ENCODE measurements at places on chromosomes 3 and 15.

GRCh38 chr15:52246686-52247431, 48.7 kb downstream of the MYO5C start:
- no peak for DNase-seq

DNA sequence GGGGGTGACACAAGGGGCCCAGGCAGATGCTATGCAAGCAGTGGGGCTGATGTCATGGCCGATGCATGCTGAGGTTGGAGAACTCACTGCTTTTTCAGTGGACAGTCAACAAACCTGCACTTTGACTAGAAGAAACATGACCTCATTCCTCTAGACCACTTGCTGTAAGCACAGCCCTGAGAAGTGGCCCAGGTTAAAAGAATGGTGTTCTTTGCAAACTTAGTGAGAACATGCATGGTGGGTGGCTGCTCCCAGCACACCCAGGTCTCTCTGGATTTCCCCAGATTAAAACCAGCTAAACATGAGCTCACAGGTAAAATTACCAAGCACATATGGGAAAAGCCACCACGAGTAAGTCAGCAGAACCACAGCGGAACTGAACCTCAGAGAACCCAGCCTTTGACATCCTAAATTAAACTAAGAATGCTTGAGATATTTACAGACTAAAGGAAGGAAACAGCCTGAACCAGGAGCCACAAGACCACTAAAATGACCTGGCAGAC, 15.5 kb downstream of the DLEC1 start:
- no peak for DNase-seq

DNA sequence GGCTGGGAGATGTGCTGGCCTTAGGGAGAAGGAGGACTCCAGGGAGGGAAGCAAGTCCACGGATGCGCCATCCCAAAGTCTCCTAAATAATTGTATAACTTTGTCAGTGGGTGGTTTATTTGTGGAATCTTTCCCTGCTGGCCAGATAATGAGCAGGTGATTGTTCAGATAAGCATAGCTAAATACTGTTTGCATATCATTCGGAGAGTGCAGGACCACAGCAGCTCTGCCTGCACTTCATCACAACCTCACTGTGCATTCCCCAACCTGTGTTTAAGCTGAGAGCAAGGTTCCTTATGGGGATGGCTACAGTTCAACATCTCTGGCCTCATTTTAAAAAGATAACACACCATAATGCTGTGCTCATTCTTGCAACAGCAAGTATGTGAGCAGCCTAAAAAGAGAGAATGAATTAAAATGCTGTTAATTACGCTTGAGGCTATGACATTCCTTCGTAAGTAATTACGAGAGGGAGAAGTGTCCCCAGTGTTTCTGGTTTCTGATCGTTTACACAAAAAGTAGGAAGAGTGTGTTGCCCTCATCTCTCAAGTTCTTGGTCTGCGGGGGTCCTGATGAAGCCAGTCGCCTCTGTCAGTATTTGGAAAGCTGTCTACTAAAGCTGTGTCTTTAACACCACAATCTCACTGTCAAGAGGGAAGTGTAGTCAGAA, 272.0 kb upstream of the RORA start:
- DNase-seq = no peak

DNA sequence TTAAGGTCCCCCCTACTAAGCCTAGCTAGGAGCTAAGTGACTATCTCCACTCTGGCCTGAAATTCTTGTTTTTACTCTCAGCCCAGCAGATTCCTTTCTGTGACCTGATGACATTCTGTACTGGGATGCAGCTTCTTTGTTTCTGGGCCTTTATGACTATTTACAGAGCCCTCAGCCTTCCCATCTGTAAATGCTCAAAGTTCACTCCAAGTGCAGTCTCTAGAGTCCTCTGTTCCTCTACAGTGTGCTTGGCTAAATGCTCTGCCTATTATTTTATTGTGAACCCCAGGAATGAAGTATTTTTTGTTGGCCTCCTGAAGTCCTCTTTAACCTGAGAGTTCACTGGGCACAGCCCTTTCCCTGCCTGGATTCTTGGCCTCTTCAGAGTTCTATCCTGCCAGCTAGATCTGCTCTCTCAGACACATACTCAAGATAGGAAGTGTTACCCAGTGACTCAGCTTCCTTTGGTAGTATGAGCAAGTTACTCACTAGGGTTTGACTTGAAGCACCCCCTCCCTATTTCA, 278.1 kb upstream of the P2RY1 start:
- no peak for DNase-seq

DNA sequence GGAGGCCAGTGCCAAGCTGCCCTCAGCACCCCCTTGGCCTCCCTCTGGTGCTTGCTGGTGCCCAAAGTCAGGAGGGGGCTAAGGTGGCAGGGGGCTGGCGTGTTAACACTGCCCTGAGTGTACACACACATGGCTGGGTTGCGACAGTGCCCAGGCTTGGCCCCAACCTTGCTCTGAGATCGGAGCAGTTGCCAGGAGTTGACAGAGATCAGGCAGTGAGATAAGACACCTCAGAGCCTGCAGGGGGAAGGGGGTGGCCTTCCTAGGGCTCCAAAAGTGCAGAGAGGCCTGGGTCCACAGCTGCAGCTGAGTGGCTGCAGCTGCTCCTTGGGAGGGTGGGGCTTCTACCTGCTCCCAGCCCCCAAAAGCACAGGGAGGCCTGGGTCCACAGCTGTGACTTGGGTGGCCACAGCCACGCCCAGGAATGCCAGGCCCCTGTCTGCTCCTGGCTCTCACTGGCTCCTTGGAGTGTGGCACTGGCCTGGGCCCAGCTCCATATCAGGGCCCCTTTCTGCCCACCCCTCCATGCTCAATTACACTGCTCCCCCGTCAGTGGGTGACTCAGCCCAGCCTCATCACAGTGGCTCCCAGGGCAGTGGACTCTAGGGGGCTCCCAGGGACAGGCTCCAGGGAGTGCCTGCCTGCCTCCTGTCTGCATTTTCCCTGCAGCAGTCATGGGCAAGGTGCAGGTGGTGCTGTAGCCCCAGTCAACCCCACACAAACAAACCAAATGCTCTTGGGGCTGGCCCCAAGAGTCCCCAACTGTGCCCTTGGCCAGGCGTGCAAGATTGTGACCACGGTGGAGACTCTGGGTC, 56.4 kb upstream of the C15orf39 start:
- DNase-seq = no peak

GRCh38 chr15:90959894-90960293, 5.2 kb downstream of the RCCD1 start:
- no peak for DNase-seq

DNA sequence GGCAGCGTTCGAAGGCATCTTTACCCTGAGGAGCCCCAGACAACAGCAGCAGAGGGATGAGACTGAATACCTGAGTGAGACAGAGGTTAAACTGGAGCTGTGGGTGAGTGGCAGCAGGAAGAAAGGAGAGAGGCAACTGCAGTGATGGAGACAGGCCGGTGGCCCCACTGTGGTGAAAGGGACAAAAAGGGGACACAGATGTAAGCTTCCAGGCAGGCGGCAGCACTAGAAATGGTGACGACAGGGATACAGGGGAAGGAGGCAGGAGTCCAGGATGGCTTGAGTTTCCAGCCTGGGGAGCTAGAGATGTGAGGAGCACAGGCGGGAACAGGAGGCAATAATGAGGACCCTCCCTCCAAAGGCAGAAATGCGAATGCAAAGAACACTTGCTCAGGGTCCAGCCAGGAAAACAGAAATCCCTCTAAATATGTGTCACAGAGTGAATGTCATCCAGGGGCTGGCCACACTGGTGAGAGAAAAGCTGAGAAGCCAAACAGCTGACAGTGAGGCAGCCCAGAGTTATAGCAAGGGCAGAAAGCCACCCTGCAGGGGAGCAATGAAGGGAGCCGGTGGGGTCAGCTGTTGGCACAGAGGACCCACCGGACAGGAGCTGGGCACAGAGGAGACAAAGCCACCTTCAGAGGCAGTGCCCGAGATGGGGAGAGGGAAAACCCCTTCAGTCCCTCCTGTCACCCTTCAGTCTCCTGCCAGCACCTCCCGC, 70.1 kb downstream of the TBC1D2B start:
- DNase-seq = no peak

DNA sequence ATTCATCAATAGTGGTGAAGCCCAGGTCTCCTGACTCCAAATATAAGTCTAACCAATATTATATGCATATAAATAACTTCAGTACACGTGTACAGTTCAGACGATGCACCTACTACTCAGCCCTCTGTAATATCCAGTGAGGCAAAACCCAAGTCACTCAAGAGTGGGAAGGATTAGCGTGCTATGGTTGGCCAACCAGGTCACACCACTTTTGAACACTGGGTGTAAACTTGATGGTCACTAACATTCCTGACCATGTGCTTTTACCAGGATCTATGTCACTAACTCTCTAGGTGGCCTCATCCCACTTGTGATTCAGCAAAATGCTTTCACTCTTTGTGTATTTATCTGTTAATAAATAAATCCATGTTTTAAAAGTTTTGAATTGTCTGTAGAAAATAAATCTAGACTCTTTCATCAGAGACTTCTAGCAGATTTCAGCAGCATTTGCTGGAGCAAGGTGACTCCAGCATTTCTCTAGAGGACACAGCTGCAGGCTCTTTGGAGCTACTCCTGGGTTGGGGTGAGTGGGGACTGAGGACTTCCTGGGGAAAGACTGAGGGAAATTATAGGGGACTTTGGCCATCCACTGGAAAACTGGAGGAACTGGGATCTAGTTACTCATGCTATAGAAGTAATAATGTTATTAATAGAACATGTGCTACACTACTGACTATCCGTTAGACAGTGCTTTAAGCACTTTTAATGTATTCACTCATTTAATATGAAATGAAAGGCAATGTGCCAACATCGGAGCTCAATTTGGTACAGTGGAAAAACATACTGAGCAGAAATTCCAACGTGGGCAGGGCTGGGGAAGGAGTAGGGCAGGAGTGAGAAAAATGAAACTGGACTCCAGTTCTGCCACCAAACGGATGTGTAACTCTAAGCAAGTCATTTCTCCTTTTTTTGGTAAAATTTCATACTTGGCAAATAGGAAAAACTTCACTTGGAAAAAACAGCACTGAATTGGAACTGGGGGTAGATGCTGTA, 97.9 kb downstream of the RORA start:
- DNase-seq = no peak

GRCh38 chr3:72814308-72814707, 33.9 kb downstream of the SHQ1 start:
- DNase-seq = no peak

GRCh38 chr15:38859574-38859973, 295.0 kb upstream of the RASGRP1 start:
- no peak for DNase-seq

GRCh38 chr3:335240-335639, 138.7 kb downstream of the CHL1 start:
- no peak for DNase-seq

DNA sequence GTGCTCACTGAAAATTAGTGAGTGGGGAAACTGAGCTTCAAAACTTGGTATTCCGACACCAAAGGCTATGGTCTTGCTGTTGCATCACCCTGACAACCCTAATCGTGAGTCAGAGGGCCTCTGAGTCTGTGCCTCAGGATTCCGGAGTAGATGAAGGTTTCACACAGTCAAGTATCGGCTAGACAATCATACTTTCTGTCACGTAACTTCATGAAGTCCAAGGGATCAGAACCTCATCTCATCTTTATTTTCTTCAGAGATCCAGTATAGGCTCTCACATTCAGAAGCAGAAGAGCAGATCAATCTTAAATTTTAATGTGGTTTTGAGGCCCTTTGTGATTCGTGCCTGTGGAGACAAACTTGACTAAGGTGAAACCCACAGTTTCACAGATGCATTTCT, 26.1 kb upstream of the NECTIN3 start:
- DNase-seq = no peak

GRCh38 chr3:188064831-188065493, 89.0 kb upstream of the LPP start:
- DNase-seq = no peak

DNA sequence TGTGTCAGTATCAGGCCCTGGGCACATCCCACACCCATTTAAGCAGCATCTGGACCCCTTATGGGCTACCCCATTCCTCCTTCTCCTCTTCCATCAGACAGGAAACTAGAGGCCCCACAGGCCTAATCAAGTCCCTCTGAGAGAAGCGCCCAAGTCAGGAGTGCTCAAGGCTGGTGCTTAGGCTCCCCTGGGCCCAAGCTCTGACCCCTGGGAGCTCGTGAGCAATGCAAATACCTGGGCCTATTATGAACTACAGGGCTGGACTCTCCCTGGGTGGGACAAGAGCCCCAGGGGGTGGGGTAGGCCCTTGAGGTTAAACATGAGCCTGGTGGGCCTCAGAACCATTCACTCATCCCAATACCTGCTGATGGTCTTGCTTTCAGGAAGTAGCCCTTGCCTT, 57.4 kb downstream of the SEMA3G start:
- no peak for DNase-seq

- no peak for DNase-seq
These were observed 782.2 kb downstream of the OTOL1 start for GRCh38 chr3:162278834-162279233.

DNA sequence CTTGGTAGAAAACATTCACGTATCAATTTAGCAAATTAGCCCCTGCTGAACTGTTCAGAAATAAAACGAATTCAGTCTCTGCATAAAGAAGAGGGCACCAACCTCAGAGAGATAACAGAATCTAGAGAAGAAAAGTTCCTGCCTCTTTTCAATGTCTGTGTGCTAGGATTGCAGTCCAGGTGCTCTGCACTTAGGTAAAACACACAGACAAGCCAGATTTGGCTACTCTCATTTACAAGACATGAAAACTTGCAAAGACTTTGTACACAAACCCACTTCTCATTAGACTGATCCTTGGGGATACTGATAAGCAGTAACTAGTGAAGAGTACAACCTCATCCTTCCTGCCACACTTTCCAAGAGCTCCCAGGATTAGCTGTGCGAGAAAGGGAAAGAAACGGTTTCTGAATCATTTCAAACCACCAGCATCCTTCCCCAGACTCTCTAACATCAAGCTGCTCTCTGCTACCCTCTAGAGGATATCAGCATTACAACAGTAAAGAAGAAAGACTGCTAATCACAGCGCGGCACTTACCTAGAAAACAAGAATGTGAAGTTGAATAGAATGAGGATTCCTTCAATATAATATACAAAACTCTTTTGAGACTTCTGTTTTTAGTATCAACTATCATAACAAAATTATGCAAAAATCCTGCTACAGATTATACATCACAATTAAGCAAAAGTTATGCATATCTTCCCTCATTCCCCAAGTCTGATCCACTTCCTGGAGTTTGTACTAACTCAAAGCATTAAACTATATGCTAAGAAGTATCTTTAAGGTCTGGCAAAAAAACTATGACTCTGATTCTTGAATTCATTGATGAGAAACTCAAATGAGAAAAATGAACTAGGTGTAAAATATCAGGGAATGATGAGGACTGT, 306.4 kb downstream of the MAGI1 start:
- no peak for DNase-seq

DNA sequence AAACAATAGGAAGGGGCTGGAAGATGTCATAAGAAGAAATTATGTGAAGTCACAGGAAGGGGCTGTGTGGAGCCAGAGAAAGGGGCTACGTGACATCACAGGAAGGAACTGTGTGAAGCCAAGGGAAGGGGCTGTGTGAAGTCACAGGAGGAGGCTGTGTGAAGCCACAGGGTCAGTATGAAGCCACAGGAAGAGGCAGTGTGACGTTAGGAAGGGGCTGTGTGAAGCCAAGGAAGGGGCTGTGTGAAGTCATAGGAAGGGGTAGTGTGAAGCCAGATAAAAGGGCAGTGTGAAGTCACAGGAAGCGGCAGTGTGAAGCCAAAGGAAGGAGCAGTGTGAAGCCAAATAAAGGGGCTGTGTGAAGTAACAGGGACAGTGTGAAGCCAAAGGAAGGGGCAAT, 32.5 kb downstream of the GASK1A start:
- no peak for DNase-seq
